Stimulated activated CD4-positive, alpha-beta T cell treated with anti-CD3 and anti-CD28 coated beads, Interleukin-2, amount 100 ng/mL, for 48 hours (primary cell): ENCODE measurements at places on chromosomes 5 and 9.

DNA sequence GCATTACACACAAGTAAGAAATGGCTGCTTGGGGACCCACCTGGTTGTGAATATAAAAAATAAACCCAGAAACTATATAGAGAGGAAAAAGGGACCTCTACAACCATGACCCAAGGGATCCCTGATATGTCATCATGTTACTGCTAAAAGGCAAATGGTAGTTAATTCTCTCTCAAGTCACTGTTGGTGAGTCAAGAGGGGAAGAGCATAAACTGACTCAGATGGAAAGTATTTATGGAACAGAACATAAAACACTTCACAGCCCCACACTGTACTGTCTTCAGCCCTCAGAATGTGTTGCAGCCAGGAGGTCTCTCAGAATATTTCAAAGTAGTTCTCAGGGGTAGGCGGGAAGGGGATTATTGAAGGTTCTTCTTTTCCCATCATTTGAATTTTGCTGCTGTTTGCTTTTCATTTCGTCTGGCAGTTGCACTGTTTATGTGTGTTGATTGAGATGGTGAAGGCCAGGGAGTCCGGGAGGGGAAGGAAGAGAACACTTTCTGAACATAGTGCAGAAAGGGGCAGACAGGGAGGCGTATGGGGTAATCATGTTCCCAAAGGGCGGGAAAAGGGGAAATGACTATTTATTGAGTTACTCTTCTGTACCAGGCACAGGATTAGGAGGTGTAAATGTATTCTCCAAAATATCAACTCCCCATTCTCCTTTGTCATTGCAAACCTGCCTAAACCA lies 85.5 kb downstream of the TEK start:
- no peak for DNase-seq

DNA sequence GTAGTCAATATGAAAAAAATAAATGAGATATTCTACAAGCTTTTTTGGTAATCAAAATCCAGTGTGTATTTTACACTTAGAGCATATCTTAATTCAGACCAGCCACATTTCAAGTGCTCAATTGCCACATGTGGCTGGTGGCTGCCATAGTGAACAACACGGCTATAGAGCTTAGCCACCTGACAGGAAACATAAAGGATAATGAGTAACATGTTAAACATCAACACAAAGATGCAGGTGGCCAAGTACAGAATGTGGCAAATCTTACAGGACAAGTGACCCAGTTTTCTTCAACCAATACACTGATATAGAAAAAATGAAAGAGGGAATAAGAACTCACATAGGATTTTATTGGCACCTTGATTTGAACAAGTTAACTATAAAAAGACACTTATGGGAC lies 61.4 kb downstream of the KIF24 start:
- no peak for DNase-seq

DNA sequence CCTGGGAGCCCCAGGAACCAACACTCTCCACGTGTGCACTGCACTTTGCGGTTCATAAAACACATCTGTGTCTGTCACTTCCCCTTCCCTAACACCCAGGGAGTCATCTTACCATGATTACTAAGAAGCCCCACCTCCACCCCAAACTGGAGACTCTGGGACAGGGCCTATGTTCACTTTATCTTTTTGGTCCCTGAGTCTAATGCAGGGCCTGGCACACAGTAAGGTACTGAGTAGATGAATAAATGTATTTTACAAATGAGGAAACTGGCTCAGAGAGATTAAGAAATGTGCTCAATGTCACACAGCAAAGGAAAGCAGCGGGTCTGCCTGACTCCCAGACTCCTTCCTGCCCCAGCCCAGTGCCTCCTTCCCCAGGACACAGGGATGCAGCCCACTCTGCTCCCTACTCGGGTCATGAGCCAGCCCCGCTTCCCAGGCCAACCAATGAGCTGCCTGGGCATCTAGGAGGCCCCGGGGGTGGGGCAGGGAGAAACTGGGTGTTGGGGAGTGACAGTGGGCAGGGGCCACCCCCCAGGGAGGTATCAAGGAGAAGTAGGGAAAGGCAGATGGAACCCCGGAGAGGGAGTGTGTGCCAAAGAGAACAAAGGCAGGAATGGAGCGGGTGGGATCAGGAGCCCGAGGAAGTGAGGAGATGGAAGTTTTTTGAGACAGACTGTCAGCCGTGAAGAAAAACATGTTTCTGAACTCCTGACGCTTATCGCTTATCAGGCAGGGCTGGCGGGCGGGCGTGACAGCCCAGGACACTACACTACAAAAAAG lies 30.5 kb downstream of the SHB start:
- no peak for DNase-seq

DNA sequence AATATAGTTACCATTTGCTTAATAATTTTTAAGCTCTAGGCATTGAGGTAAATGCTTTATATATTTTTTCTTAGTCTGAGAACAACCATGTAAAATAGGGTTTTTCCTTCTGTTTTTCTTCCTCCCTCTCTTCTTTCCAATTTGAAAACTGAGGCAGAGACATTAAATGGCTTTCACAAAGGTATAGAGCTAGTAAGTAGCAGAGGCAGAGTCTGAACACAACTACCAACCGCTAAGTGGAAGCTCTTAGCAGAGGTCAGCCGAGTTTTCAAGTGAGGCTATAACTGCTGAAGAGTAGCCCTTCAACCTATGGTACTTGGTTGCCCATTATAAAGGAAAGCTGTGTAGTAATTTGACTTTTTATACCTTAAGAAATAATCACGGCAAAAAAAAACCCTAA lies 187.1 kb downstream of the MEF2C start:
- DNase-seq = no peak

- DNase-seq = no peak
Observed at GRCh38 chr5:84885485-84886258, 501.0 kb upstream of the EDIL3 start.

- DNase-seq = no peak
Observed at GRCh38 chr5:80041527-80041926, 6.4 kb downstream of the THBS4 start.

DNA sequence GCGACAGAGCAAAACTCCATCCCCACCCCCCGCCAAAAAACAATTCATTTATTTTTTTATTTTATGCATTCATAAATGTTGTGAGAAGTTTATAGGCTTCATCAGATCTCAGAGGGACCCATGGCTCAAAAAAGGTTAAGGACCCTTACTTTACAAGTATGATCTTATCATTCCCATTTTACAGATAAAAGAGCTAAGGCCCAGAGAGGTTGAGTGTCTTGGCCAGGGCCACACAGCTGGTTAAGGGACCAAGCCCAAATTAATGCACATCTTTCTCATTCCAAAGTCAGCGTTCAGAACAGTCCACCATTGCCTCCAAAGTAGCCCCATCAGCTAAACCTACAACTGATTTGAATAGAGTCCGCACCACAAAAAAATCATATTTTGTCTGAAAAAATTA lies 67.8 kb downstream of the PPARGC1B start:
- DNase-seq = no peak

DNA sequence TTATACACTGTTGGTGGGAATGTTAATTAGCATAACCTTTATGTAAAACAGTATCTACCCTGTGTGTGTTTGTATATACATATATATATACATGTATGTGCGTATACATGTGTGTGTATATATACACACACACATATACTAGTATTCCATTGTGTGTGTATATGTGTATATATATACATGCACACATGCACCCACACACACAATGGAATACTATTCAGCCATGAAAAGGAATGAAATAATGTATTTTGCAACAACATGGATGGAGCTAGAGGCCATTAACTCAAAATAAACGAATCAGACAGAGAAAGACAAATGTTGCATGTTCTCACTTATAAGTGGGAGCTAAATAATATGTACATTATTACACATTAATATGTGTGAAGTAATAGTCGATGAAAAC lies 17.6 kb upstream of the SAP30L start:
- DNase-seq = no peak

- no peak for DNase-seq
Observed at GRCh38 chr5:6868575-6869215, 155.5 kb downstream of the TENT4A start.

- no peak for DNase-seq
Observed at GRCh38 chr9:113361304-113362018, 12.1 kb downstream of the BSPRY start.

DNA sequence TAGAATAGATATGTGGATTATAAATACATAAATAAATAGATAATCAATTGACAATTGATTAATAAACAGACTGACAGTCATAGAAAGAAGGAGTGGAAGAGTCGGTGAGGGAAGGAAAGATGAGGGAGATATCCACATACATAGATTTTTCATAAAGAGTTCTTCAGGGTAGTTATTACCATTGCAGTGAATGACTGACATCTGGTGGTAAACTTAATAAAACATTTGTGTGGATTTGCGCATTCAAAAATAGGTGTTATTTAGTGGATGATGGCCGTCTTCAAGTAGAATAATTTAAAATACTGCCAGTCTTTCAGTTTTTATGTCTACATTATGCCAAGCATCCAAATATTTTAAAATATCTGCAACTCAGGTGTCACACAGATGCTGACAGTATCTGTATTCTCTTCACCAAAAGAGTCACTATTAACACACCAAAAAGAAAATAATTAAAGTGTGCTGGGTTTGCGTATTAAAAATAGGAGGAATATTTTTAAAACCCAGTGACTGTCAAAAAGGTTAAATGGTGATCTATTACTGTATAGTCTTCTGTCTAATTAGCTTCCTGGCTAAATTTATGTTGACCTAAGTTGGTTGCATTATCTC lies 78.8 kb downstream of the GIN1 start:
- DNase-seq = no peak

DNA sequence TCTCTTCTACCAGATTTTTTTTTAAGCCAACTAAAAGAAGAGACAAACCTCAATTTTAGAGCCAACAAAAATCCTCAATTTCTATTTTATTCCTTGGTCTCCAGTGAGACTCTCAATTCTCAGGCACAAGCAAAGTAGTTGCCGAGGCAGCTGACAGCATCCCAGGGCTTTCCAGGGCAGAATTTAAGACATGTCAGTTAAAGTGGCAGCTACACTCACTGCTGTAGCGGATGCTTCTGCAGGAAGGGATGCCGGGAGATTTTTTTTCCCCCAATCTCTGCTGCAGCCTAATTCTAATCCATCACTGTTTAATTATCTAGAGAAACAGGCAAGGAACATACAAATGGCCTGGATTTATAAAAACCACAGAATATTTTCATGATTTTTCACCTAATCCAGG lies 57.0 kb downstream of the TTC39B start:
- DNase-seq = no peak

DNA sequence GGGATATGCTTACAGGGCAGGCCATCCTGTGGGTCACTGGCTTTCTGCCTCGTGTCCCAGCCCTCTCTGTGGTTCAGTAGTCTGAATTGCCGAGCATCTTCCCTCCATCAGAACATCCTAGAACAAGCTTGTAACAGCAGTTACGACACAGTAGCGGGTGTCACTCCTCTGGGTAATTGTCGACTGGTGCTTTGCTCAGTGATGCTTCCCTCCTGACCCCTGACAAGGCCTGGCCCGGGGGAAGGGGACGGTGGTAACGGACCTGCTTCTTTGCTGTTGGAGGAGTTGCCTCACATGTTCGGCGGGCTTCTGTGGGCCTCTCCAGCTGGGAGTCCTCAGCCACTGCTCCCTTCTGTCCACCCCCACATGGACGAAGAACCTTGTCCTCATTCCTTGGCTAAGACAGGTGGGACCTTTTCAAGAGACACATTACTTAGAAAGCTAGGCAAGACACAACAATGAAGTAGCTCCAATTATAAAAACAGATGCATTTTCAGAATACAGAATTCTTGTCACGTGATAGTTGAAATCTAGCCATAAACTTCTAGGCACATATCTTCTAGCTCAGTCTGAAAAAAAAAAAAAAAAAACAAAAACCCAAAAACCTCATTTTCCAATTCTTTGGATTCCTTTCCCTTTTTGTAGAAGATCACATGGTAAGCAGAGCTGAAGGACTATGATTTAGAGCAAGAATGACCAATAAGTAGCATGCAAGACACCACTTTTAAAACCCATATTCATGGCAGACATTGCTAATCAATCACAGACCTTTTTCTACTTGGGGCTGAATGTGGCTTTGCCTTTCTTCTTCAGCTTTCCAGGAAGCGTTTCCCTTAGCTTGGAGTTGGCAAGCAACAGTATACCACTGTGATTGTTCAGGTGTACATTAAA lies 25.0 kb downstream of the HMCN2 start:
- DNase-seq = no peak

- no peak for DNase-seq
Observed at GRCh38 chr5:6455571-6456200, 7.0 kb downstream of the UBE2QL1 start.

GRCh38 chr5:94422812-94423211 lies 195.6 kb downstream of the KIAA0825 start:
- DNase-seq = no peak

- DNase-seq = no peak
Observed at GRCh38 chr9:134917431-134918373, at the start of gene FCN1. Gene FCN1, minus strand, starts transcription at chr9:134917912. Its CDS starts 41 bp downstream, at chr9:134917871.

DNA sequence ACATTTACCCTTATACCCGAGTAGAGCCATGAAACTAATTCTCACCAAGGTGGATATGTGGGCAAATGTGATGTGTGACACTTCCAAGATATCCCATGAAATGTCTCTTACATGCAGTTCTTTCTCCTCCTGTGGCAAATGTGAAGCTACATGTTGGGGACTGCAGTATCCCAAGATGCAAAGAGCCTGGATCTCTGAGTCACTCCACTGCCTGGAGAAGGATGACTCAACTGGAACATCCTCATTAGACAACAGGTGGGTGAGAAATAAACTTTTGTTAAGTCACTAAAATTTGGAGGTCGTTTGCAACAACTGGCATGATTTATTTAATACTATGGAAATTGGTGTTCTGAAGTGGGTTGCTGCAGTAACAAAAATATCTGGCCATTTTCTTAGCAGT lies 36.5 kb upstream of the TENT4A start:
- no peak for DNase-seq

DNA sequence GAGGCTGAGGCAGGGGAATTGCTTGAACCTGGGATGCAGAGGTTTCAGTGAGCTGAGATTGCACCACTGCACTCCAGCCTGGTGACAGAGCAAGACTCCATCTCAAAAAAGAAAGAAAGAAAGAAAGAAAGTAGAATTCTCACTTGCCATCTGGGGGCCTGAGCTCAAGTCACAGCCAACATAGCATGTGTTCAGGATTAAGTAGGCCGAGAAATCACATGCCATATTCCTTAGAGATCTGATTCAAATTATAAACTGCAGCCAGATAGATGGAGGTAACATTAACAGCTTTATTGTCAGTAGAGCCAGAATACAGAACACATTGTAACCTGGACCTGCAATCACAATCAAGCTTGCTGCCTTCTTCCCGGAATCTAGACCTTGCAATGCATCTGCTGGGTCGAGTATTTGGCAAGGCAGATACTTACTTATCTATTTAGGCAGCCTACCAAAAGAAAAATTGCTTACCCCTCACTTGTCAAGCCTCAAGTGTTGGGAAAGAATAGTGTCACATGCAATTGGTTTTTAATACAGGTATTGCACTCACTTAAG lies 173.7 kb downstream of the CPLANE1 start:
- DNase-seq = no peak

- DNase-seq = no peak
Observed at GRCh38 chr5:180580681-180581080, 10.6 kb downstream of the SCGB3A1 start.

DNA sequence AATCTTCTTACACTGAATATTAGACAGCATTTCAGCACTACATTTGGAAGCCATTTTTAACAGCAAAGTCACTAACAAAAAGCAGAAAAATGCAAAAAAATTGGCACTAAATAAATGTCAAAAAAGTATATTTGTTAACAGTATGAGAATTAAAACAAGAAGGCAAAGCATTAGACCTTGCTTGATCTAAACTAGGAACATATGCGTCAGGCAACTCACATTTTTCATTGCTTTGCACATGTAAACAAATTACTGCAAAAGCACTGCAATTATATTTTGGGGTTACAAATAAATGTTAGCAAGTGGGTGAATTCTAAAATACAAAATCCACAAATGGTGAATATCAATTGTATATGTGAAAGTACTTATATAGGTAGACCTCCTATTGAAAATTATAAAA lies 49.0 kb upstream of the RAPGEF6 start:
- no peak for DNase-seq
